ENCODE measurements at places on chromosomes 4 and X.

GRCh38 chrX:22542641-22543040 lies 269.9 kb downstream of the CBLL2 start:
- peak; percentile 52 for DNase-seq

DNA sequence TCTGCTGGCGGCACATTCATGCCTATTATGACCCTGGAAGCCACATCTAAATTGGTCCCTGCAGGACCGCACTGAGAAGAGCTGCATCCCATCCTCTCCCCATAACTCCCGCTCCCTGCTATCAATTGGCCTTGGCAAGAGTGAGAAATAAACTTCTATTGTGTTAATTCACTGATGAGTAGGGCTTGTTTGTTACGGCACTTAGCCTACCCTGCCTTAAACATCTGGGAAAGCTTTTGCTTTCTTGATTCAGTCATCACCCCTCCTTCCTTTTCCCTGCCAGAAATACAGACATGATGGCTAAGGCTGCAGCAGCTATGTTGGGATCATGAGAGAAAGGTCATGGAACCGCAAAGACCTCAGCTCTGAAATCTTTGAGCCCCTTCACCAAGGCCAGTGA lies 36.5 kb downstream of the SUPT20HL2 start:
- DNase-seq: no peak

DNA sequence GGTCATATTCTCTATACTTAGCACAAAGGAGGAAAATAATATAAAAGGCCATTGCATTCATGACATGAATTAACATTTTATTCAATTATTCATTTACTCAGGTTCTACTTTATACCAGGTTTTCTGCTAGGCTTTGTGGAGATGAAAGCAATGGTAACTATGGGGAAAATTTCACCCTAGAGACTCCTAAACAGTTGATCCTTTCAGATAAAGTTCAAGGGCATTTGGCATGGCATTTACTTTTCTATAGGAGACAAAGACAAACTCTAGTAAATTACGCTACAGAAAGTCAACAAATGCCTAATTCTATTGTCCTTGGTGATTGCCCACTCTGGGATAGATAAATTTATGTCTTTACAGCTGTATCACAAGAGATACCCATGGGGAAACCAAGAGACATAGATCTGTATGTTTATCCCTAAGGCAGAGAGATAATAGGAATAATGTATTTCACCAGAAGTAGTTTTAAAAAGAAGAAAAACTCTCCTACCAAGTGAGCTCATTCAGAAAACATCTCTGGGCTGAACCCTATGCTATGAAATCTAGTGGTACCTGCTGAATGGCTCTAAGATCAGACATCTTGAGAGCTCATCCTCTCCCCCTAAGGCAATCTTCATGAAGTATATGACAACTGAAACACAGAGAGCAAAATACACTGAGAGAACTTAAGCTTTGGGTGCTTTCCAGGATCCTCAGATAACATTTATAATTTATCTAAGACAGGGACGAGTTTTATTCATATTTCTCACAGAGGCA lies 316.7 kb downstream of the ANTXR2 start:
- DNase-seq: no peak

- DNase-seq: no peak
Measured at GRCh38 chrX:108811891-108812290, 75.5 kb upstream of the IRS4 start.

DNA sequence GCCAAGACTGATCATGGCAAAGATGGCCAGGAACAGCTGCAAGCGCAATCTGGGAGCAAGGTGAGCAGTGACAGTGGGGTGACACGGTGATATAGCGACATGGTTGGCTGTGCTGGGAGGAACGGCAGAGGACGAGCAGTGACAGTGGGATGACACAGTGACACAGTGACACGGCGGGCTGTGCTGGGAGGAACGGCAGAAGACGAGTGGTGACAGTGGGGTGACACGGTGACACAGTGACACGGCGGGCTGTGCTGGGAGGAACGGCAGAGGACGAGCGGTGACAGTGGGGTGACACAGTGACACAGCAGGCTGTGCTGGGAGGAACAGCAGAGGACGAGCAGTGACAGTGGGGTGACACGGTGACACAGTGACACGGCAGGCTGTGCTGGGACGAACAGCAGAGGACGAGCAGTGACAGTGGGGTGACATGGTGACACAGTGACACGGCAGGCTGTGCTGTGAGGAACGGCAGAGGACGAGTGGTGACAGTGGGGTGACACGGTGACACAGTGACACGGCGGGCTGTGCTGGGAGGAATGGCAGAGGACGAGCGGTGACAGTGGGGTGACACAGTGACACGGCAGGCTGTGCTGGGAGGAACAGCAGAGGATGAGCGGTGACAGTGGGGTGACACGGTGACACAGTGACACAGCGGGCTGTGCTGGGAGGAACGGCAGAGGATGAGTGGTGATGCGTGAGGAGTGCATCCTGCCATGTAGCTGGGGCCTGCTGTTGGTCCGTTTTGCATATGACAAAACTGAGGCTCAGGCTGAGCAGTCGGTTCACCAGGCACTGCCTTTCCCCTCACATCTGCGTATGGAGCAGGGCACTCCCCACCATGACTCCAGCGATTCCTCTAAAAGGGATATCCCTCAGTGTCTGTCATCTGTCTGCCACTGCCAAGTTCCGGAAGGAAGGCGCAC lies 36.0 kb upstream of the MXD4 start:
- no peak for DNase-seq
